Camera-type eye (tissue), 1 donor: ENCODE measurements at places on chromosomes 2 and 18. TPM values are rescaled to one million over a fixed set of nuclear protein-coding genes. Genes with fewer than 3 reads are reported as not detected.

GALNT13 gene
- 82.7 TPM for total RNA-seq

ANKRD62 gene
- total RNA-seq, result not detected

DUSP19 gene
- total RNA-seq, result 9.3 TPM

REG1B gene
- not detected for total RNA-seq

STARD6 gene
- not detected for total RNA-seq

ALPI gene
- total RNA-seq, result not detected

CFC1B gene
- 0.33 TPM for total RNA-seq

MC2R gene
- not detected for total RNA-seq

SAP130 gene
- 8.7 TPM for total RNA-seq

UCN gene
- total RNA-seq, result 4.7 TPM

KCNG2 gene
- total RNA-seq, result 1.9 TPM

CDKL4 gene
- total RNA-seq, result 4.1 TPM

GALR1 gene
- 0.16 TPM for total RNA-seq

CCDC178 gene
- total RNA-seq, result 3.1 TPM

RPRM gene
- total RNA-seq, result 10.5 TPM

LIMS3 gene
- total RNA-seq, result 3.5 TPM

GULP1 gene
- total RNA-seq, result 86.1 TPM

TTR gene
- 86.6 TPM for total RNA-seq

TMEM200C gene
- total RNA-seq, result 3.6 TPM
